ENCODE measurements at places on chromosomes 12 and 14.
A peak's percentile ranks its signal among the peaks of the same experiment; 100 is the strongest.

GRCh38 chr12:64682572-64683277 lies 72.4 kb downstream of the RASSF3 start:
- DNase-seq: no peak

DNA sequence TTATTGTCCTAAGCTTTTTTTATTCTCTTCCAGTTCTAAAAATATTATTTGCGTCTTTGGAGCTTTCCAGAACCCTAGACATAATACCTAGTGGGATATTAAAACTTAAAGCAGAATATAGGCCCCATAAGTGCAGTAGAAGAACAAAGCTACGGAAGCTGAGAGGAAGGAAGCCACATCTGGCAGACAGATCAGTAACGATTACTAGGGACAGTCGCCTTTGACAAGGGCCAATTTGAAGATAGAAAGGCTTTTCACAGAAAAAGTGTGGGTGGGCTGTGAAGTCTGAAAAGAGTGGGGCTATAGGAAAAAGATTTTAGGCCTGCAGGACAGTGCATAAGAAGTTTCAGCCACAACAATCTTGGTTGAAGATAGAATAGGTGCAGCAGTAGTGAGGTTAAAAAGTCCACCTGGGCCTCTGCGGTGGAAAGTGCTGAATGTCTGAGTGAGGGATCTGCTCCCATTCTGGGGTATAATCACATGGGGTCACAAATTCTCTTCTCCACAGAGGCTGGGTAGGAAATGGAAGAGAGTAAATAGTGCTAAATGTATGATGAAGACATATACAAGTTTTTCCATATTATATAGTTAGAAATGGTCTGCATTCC lies 114.5 kb downstream of the CMAS start:
- no peak for DNase-seq

DNA sequence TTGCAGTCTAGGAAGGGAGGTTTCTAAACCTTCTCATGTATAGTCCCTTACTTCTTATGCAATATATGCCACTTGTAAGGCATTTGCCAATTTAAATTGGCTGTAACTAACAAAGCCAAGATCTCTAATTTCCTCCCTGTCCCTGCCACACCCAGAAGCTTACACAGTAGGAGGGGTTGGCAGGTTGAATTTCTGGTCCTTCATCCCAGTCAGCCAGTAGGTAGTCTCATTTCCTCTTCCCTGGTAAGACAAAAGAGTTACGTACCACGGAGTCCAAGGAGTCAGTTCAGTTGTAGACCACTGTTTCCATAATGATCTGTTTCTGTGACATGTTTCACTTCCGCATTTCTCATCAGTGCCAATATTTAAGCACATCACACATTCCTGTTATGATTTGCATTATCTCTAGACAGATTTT lies 47.0 kb upstream of the PLBD1 start:
- no peak for DNase-seq

DNA sequence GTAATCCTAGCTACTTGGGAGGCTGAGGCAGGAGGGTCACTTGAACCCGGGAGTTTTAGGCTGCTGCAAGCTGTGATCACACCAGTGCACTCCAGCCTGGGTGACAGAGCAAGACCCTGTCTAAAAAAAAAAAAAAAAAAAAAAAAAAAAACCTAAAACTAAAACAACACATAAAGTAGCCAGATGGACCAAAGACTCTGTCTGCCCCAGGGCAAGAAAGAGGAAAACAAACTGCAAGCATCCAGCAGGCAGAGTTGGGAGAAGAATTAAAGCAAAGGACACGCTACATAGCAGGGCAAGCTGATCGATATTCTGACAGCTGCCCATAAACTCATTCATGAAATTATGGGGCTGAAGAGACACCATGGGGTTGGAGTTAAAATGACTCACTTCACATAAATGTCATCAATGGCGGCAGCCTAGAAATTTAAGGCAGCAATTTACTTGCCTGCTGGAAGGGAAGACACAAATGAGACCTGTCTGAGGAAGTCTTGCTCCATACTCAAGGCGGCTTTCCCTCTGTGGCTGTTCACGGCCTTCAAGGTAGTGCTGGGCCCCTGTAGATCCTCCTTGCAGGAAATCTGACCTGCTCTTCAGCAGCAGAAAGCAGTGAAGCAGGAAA lies 259.1 kb upstream of the FKBP4 start:
- DNase-seq: no peak

GRCh38 chr12:122836027-122836921 lies 1.0 kb downstream of the HIP1R start:
- peak; percentile 17 for DNase-seq

Data from stimulated activated CD8-positive, alpha-beta memory T cell treated with anti-CD3 and anti-CD28 coated beads, Interleukin-2, amount 100 ng/mL, for 1 hour (primary cell).